Smooth muscle cell of the brain vasculature (primary cell): ENCODE measurements at places on chromosomes 4 and X.

GRCh38 chr4:113941836-113942235, 37.6 kb downstream of the ARSJ start:
- DNase-seq = no peak

GRCh38 chrX:40966213-40966820, 118.9 kb upstream of the USP9X start:
- DNase-seq = no peak

DNA sequence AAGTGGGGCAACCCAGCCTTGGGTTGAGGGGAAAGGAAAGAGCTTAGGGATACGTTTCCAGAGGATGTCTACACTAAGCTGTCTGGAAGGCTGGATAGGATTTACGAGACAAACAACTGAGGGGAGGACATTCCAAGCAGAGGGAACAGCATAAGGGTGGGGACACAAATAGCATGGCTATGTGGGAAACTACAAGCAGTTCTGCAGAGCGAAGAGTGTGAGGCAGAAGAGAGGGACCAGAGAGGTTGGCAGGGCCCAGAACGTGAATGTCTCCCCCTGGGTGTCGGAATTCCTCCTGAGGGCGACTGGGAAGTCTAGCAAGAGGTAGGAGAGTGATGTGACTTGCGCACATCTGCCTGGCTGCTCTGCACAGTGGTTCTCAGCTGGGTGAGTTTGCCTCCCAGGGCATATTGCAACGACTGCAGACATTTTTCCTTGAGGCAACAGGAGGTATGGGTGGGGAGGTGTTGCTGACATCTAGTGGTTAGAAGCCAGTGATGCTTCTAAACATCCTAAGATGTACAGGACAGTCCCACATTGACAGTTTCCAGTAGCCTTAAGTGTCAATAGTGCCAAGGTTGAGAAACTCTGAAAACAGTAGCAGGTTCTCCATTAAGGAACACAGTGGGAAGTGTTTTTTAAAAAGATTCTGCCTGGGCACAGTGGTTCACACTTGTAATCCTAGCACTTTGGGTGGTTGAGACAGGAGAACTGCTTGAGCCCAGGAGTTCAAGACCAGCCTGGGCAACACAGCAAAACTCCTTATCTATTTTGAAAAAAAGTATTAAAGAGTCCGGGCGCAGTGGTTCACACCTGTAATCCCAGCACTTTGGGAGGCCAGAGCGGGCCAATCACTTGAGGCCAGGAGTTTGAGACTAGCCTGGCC, 9.2 kb downstream of the NDUFA1 start:
- DNase-seq = no peak

GRCh38 chr4:140641105-140641555, 72.4 kb upstream of the UCP1 start:
- DNase-seq = no peak

DNA sequence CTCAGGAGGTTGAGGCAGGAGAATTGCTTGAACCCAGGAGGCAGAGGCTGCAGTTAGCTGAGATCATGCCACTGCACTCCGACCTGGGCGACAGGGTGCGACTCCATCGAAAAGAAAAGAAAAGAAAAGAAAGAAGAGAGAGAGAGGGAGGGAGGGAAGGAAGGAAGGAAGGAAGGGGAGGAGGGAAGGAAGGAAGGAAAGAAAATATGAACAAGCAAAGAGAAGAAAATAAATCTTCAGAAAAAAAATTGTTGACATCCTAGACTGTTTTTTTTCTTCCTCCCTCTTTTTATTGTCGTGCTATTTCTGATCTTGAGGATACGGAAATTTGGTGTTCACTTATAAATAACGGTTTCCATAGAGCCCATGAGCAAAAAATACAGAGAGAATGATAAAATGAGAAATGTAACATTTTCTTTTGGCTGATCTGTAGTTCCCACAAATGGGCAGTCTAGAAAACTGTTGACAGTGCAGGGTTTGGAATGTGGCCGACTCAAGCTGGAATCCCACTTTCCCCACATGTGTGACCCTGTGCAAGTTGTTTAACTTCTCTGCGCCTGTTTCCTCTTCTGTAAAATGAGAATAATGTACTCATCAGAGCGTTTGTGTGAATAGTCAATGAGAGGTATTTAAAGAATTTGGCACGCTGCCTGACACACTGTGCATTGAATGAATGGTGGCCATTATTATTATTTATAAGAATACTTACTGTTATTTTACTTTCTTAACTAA, 19.4 kb downstream of the SORBS2 start:
- DNase-seq = peak; percentile 69

- no peak for DNase-seq
Observed at GRCh38 chr4:174036576-174036975, 246.9 kb downstream of the FBXO8 start.

DNA sequence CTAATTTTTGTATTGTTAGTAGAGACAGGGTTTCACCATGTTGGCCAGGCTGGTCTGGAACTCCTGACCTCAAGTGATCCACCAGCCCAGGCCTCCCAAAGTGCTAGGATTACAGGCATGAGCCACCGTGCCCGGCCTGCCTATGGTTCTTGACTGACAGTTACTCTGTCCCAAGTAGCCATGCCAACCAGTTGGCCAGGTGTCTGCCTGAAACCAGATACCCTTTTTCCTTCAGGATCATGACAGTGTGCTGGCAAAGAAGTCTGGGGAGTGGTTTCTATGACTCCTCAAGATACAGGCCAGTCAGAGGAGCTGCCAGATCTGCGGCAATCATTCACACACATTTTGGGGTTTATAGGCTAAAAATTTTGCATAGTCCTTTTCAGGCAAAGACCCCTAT, 1.7 kb upstream of the LAS1L start:
- no peak for DNase-seq

GRCh38 chr4:113641025-113641431, 120.5 kb downstream of the CAMK2D start:
- DNase-seq = no peak

DNA sequence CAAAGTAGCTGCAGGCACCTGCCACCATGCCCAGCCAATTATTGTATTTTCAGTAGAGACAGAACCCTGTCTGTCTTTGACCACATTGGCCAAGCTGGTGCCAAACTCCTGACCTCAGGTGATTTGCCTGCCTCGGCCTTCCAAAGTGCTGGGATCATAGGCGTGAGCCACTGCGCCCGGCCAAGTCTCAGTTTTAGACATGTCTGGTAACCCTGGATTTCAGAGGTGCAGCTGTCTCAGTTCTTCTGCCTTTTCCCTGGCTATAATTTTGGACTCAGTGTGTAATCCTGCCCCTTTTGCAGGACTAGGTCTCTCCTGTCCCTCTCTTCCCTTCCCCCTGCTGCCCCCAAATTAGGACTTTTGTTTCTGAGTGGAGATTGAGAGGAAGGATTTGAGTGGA, 46.6 kb downstream of the FAM193A start:
- DNase-seq = no peak

- no peak for DNase-seq
Observed at GRCh38 chrX:87788976-87789375, 271.4 kb downstream of the KLHL4 start.

DNA sequence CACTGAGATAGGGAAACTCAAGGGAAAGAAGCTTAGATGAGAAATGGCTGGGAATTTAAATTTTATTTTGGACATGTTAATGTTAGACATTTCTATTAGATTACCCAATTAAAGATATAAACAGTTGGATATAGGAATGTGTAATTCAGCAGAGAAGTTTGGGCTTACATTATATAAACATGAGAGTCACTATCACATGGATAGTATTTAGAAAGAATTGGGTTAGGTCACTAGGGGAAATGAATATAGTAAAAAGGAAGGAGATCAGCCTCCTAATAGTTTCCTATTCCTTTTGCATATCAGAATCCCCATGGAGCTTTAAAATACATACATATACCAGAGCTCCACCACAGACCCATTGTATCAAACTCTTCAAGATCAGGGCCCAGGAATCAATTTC, 19.6 kb upstream of the CXCL5 start:
- DNase-seq = no peak

- no peak for DNase-seq
Observed at GRCh38 chrX:148512453-148512852, 12.0 kb downstream of the AFF2 start.

GRCh38 chr4:152454398-152455011, 81.4 kb downstream of the FBXW7 start:
- no peak for DNase-seq

- DNase-seq = no peak
Observed at GRCh38 chr4:15945516-15945915, 7.0 kb upstream of the FGFBP1 start.

DNA sequence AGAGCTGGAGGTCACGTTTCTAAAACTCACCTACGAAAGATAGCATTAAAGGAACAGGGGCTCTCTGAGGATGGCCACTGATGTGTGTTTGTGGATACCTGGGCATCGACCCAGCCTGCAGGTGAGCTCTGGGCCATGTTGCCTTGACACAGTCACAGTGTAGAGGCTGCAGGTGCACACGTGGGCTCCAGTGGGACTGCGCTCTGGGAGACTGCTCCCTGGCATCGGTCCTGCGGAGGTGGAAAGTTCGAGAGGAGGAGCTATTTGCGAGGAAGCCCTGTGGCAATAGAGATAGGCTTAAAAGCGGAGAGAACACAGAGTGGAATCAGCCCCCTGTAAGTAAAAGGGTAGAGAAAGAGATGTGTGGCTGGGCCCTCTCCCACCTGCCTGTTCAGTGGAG, 12.3 kb upstream of the TADA2B start:
- DNase-seq = no peak

- no peak for DNase-seq
Observed at GRCh38 chr4:122118243-122118642, 33.9 kb upstream of the BLTP1 start.

DNA sequence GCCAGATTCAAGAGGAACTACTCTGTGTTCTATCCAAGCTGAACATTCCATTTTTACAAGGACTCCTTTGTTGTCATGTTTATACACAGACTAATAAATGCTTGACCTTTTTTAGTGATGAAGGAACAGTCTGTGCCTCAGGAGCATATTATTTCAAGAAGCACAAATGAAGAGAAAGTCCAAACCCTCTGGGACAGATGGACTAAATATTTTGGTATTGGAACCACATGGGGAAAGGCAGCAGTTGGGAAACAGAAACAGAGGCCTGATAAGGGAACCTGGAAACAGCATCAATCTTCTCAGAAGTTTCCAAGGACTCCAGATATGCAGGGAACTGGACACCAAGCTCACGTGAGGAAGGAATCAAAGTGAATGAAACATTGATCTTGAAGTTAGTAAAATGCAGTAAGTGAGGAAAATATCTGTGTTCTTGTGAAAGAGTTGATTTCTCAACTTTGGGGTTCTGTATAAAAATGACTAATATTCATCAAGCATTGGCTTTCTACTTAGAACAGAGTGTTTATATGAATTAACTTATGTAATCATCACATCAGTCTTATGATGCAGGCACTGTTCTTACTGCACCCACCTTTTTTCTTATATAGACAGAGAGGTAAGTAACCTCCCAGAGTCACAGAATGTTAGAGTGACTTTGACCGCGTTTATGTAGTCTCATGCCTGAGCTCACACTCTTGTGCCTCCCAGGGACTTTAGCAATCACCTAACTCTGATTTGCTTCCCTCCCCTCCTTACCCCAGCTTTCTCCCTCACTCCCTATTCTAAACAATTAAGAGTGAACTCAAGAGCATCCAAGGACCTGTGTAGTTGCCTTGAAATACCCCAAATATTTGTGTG, 148.9 kb upstream of the JADE1 start:
- no peak for DNase-seq

DNA sequence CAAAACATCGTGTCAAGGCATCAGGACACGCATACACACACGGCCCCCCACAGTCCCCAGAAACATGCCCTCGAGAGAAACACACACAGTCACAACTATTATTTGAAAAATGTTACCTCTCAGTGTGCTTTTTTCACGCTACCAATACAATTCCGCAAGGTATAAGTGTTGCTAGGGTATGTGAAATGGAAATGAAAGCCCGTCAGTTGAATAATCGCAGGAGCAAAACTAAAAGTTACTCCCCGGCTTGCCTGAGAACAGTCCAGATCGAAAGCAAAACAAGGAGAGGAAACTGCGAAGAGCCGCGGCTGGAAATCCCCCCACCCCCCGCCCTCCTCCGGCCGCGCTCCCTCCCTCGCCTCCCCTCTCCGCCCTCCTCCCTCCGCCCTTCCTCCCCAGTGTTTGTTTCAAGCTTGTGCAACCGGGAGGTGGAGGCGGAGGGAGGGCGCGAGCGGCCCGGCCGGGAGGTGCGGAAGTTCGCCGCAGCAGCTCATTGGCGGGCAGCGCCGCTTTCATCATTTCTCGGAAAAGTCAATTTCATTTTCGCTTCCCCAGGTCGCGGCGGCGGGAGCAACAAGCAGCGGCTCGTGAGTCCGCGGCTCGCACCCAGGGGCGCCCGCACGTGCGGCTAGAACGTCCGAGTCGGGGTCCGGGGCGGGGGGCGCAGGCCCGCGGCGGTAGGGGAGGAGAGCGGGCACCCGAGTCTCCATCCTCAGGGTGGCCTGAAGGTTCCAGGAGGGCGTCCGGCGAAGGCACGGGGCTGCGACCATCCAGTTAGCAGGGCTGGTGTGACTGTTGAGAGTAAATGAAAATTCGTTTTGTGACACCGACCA, at the start of gene IRF2:
Gene IRF2 (minus strand): TSS at position 288 of the 833 bp plus-strand sequence. CDS start 45,486 bp downstream, outside the sequence.
- peak; percentile 94 for DNase-seq

- DNase-seq = no peak
Observed at GRCh38 chr4:37365888-37366287, 121.3 kb downstream of the NWD2 start.

DNA sequence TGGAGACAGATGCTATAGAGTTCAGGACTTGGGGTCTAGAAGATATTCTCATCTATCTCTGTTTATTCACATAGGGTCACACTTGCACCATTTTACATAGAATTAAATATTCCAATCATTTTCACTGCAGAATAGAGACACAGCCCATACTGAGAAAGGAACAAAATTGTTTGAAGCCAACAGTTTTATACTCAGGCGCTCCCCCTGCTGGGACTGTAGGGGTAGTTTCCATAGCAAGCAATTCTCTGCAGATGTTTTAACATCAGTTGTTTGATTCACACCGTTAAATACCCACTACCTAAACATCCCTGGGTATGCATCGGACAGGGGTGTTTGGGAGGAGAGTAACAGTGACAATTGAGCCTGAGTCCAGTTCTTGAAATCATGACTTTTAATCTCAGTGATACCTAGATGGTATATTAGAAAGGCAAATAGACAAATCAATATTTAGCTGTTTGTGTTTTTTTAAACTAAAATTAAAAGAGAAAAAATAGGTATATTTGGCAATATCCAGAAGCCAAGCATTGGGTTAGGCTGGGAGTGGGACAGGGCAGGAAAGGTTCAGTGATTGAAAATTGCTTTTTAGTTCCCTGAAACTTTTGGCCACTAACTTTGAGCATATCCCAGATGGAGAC, 33.8 kb downstream of the LONRF3 start:
- peak; percentile 6 for DNase-seq

DNA sequence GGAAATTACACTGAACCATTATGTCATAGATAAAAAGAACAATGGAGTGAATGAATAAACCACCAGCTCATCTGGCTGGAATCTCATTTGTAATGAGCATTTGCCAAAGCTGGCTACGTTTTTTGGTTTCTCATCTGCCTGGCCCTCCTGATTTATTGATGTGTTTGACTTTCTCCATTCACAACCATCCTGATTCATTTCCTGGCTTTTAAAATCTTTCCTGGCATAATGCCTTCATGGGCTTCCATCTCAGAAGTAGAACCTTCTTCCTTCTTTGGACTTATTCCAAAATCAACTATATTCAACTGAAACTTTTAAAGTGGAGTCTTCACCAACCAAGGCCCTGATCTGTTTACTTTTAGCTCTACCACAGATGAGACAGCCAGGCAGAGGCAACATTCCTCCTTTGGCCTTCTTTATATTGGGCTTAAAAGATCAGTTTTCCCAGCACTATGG, 36.0 kb upstream of the ARSJ start:
- DNase-seq = peak; percentile 82

GRCh38 chr4:125952631-125953030, 637.9 kb downstream of the FAT4 start:
- no peak for DNase-seq

- DNase-seq = peak; percentile 18
Observed at GRCh38 chr4:182478475-182478874, 235.3 kb downstream of the TENM3 start.
